ENCODE measurements at places on chromosomes 1 and 21.

GRCh38 chr21:32566741-32567389 lies 18.5 kb downstream of the TCP10L start:
- peak; percentile 50 for DNase-seq

DNA sequence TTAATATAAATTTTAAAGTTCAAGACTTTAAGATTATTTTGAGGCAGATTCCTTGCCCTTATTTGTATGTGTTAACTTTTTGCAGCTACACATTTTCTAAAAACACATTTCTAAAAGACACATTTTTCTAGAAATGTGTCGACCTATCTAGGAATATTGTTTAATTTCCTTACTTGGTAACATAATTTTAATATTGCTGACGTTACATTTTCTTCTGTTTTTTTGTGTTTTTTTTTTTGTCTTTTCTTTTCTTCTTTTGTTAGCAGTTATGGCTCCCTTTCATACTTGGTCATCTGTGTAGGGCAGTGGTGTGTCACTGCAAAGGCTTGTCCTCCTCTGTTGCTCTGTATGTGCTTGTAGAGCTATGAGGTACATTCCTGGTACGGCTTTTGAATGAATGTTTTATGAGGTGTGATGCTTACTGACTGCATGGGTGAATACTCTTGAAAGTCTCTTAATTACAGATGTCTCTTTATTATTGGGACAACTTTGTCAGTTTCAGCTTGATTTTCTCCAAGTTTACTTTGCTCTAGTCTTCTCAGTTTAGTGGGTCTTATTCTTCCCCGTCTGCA lies 30.1 kb downstream of the LRRC8D start:
- no peak for DNase-seq

GRCh38 chr1:204286831-204287421 lies 72.8 kb downstream of the PLEKHA6 start:
- no peak for DNase-seq

DNA sequence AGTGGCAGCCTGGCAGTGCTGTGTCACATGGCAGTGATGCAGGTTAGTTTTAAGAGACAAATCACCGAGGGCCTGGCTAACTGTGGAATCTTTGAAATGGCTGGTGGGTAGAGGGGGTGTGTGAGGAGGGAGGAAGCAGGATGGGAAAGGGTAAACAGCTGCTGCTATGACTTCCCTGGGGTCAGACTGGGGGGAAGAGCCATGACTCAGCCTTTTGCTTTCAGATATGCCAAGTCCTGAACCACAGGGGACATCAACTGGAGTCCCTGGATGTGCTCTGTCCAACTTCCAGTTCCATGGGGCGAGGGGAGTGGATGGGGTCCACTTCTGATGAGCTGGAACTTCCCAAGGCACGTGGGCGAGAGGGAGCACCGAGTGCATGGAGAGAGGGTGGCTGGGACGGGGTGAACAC lies 121.1 kb upstream of the ADAR start:
- DNase-seq = no peak

GRCh38 chr1:235011064-235011598 lies 117.5 kb downstream of the TOMM20 start:
- DNase-seq = no peak

DNA sequence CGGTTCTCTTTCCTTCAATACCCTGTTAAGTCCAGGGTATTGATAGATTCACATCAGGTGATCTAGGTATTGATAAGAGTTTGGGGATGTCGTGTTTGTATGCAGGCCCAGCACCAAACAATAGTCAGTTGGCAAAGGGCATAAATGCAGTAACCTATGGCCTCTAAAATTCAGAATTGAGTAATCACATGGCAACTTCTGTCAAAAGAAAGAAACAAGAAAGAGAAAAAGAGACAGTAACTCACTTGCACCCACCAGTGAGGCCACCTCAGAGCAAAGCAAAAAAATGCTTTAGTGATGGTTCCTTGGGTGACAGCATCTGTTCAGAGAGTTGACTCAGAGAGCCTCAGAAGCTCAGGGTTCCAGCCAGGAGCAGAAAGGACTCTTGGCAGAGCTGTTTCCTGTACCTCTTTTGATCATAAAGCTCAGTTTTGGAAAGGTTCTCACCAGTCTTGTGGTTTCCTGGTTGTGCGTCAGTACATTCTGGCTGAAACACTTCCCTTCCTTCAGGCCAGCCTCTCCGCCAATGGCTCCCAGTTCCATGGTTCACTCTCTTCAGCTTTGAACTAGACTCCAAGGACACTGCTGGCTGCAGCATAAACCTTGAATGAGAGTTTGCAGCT lies 70.1 kb upstream of the GORAB start:
- DNase-seq = no peak

DNA sequence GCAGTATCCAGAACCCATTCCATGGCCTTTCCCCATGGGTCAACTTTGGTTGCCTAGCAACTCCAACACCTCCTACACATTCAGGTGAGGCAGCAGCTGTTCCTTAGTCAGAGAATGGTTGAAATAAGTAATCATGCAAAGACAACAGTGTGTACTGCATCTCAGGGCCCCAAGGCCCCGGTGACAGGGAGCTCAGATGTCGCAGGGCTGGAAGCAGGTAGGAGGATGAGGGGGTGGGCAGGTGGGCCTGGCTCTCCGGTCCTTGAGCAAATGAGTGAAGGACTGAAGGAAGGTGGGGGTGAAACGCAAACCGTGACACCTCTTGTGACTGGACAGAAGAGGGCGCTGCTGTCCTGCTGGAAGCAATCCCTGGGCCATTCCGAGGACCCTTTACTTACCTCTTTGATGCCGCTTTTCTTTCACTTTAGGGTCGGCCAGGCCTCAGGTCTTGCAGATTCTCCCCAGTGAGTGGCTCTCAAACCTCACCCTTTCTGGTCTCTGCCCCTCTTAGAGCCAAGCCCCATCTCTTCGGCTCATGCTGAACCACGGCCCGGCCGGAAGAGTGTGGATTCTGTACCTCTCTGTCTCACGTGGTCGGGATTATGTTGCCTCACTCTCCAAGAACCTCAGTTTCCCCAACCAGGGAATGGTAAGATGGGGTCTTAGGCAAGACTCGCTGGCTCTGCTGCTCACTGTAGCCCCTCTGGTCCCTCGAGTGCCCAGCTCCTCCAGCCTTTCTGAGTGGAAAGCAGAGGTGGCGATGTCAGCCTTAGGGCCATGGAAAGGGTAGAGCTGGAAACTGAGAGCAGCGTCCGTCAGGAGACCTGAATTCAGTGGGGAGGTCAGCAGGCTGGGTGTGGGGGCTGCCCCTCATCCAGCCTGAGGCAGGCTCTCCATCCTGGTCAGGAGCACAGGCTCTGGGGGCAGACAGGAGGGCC lies 5.6 kb upstream of the KCNA10 start:
- no peak for DNase-seq

DNA sequence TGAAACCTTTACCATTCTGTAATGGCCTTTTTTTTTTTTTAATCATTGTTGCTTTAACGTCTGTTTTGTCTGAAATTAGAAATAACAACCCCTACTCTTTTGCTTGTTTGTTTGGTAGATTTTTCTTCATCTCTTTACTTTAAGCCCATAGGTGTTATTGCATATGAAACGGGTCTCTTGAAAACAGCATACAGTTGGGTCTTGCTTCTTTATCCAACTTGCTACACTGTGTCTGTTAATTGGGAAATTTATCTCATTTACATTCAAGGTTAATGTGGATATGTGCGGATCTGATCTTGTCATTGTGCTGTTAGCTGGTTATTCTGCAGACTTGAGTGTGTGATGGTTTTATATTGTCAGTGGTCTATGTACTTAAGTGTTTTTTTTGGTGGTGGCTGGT lies 78.9 kb upstream of the COP1 start:
- no peak for DNase-seq

DNA sequence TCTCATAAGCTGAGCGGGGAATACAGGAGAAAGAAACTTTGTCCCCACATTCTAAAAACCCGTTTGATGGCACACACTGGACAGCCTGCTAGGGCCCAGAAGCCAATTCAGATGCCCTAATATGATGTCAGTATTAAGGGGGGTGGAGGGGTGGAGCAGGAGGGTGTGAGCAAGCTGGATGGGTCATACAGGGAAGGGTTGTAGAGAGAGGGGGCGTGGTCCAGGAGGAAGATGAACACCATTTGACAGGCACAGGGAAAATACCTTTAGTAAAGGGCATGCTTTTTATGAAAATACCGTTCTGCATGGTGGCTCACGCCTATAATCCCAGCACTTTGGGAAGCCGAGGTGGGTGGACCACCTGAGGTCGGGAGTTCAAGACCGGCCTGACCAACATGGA lies 6.0 kb downstream of the TARS2 start:
- DNase-seq = no peak

Data from esophagus muscularis mucosa (tissue), 4 donors.